Stimulated activated CD8-positive, alpha-beta memory T cell treated with anti-CD3 and anti-CD28 coated beads, Interleukin-15, amount 100 ng/mL, for 24 hours (primary cell): ENCODE measurements at places on chromosomes 6 and 20.

- DNase-seq, result no peak
These were observed 303.0 kb upstream of the GJE1 start for GRCh38 chr6:141829566-141830360.

DNA sequence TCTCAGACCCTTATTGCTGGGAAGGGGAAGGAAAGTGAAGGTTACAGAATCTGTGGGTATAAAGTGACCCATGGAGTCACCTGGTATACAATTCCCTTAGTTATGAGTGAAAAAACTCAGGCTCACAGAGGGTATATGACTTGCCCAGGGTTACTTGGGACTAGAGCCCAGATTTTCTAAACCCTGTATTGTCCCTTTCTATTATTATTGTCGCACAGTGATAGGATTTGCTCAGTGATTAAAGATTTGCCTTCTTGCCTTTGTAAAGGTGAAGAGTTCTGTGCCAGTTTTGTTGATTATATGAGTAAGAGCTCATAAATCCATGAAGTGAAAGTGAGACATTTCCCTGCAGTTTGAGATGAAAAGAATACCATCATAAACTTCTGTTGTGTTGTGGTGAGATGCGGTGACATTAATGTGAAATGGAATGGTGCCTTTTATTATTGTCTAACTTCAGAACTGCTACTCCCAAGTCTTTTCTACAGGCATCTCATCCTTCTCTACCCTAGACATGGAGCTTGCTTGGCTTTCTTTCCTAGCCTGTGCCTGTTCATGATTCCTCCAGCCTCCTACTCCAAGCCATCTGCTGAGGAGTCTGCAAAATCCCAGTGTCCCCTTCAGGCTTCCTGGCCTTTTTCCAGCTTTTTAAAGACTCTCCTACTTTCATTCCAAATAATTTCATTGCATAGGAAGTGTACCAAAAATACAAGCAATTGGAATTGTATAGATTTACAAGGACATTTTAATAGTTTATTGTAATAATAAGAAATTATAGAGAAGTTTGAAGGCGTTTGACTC is 33.5 kb upstream of the ADIG start:
- no peak for DNase-seq

DNA sequence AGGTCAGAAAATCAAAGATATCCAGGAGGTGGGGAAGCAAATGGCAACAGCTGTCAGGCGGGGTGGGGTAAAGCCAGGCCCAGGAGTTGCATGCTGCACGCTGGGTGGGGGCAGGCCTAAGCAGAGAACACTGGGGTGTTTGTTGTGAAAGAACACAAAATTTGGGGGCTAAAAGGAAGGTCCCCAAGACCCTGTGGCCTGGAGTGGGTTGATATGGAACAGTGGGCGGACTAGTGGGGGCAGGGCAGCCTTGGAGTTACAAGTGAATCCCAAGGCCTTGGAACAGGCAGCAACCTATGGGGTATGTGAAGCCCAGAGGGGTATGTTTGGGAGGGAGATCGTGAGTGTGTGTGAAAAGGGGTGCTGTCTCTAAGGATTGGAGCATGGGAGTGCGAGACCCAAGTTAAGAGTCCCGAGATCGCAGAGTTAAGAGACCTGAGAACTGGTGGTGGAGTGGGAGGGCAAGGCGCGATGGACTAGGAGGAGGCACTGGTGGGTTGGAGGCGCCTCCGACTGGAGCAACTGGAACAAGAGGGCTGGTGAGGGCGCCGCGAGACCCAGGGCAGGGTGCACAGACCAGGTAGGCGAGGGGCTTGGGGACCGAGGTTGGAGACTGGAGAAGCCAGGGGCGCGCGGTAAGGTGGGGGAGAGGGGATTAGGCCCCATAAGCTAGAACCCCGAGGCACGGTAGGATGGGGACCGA is 658 bp downstream of the CUL7 start:
- DNase-seq, result no peak

GRCh38 chr6:2378891-2379652 is 133.7 kb upstream of the GMDS start:
- no peak for DNase-seq

DNA sequence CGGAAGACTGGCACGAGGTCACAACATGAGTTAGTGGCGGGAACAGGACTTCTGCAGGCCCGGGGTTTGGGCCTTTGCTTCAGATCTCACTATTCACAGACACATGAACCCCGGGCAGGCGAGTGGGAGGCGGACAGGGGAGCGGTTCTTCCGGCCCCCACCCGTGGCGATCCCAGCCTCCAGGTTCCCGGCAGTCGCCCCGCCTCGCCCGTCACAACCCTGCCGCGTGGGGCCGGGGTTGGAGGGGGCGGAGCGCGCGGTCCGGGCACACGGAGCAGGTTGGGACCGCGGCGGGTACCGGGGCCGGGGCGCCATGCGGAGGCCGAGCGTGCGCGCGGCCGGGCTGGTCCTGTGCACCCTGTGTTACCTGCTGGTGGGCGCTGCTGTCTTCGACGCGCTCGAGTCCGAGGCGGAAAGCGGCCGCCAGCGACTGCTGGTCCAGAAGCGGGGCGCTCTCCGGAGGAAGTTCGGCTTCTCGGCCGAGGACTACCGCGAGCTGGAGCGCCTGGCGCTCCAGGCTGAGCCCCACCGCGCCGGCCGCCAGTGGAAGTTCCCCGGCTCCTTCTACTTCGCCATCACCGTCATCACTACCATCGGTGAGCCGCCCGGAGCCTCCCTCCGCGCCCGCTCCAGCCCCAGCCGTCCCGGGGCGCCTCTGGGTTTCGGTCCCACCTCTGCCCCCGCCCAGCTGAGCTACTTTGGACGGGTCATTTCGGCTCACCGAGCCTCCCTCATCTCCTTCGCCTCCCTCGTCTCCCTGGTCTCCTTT is at the start of gene KCNK15:
KCNK15 (plus strand) TSS at position 268 of the 769 bp plus-strand sequence; CDS start at position 314, 46 bp downstream.
- no peak for DNase-seq

DNA sequence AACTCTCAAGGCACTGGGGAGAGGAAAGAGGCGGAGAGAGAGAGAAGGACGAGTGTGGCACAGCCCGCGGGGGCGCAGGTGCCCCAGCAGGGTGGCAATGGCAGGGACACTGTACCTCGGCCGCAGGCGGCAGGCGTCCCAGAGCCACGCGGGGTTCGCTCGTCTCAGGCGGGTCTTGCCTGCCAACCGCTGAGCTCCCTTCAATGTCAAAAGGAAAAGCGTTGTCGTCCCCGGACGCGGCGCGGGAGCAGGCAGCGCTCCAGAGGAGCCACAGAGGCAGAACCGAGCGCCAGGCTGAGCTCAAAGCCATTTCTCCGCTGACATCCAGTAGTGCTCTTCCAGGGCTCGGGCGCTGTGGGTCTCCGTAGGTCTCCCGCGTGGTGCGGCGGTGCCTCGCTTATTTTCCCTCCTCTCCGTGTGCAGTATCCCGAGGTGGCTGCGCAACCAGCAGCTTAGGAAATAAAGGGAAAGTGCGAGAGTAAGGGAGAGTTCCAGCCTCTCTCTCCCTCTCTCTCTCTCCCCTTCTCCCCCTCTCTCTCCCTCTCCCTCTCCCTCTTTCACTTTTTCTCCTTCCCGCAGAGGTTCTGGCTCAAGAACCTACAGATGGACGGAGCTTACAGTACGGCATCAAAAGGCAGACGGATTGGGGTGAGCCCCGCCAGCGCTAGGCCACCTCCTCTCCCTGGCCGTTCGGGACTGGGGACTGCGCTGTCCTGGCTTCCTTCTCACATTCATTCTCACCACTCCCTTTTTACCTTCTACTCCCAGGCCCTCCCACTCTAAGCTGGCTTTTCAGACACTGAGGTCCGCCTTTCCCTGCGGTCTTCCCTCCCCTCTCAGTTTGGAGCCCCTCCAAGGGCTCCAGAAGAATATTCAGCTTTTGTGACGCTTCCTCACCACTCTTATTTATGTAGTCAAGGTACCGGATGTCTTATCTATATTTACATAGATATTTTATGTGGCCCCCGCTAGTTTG is at the start of gene LAMA4:
LAMA4 (minus strand) TSS at position 727 of the 976 bp plus-strand sequence; CDS start at position 310, 417 bp downstream.
- DNase-seq, result no peak

- no peak for DNase-seq
These were observed 101.0 kb upstream of the VSTM2L start for GRCh38 chr20:37801921-37802320.
